ENCODE measurements at places on chromosomes 12 and 14.
A peak's percentile ranks its signal among the peaks of the same experiment; 100 is the strongest.

DNA sequence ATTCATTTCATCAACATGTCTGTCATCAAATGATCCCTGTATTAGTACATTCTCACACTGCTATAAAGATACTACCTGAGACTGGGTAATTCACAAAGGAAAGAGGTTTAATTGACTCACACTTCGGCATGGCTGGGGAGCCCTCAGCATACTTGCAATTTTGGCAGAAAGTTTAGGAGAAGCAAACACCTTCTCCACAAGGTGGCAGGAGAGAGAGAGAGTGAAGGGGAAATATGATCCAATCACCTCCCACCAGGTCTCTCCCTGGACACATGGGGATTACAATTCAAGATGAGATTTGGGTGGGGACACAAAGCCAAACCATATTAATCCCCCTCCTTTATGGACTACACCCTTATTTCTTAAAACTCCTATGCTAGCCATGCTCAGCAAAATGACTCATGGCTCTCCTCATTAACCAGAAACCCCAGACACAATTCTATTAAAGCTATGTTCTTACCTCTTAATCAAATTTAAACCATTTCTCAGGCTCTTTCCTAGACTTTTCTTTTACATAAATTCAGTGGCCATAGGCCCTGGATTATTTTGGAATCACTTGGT lies 932.3 kb downstream of the FLRT2 start:
- peak; percentile 18 for DNase-seq

DNA sequence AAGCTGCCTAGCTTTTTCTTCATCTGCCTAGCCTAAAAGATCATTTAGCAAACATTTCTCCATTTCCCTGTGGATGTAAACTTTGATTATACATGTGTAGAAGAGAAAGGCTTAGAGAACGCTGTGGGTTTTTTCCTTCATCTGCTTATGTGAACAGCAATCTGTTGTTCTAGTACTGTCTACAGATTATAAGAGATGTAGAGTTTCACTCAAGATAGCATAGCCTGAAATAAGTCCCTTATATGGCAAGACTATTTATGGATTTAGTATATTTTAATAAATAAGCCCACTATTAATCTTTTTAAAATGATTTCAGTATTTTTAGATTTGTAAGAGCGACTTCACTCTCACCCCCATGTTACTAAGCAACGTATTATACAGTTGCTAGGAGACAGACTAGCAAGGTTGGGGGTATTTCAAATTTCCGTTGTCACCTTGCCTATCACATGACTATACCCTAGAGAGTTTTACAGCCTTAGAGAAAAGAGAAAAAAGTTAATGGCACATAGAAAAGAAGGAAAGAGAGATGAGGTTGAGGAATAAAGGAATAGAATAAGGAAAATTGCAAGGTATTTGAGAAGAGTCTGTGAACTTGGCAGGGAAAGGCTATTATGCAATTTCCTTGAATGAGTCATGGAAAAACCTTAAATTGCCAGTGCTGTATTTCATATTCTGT lies 12.2 kb upstream of the TUBA1A start:
- peak; percentile 92 for DNase-seq

DNA sequence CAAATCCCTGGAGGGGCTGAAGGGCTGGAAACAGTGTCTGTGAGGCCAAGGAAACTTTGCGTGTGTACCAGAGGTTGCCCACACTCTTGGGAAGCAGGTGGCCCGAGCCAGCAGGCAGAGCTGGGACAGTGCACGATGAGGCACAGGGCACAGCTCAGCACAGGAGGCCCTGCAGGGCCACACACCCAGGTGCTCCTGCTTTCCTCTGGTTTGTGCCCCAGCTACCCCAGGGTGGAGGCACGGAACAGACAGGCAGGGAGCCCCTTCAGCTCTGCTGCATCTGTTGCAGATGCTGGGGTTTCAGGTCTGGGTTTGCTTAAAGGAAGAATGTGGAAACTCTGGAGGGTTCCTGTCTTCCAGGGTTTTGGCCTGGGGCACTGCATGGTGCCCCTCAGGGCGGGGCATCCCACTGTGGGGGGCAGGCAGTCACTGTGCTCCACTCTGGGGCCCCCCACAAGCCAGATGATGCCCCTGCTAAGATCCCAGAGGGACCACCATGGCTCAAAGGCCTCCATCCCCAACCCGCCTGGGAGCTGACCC lies 8.6 kb downstream of the TMEM179 start:
- DNase-seq, result no peak

DNA sequence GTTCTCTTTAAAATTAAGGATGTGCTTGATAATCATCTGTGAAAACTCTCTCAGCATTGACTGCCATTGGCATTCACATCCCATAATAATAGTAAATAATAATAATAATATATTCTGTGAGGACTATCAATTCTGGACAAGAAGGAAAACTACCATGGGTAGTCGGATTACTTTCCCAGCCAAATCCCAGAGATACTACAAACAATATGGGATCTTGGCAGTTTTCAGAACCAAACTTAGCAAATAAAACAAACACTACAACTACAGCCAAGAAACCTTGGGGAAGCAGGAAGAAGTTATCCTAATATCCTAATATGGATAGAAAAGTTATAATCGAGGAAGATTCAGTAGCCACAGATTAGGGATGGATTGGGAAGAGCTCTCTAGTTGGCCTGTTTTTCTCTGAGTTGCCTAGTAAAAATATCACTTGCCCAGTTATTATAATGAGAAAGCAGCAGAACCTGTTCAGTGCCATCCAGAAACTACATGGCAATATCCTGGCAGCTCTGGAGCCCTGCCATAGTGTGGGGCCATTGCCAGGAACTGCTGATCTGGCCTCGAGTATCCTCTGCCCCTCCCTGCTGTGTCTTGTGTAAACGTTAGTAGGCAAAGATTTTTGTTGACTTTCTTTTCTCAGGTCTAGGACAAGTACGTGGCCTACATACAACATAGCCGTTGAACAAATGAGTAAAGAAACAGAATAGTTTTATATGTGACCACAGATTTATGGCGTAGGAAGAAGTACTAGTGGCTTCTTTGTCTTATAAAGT lies 193.5 kb downstream of the SLC2A13 start:
- DNase-seq, result no peak

- no peak for DNase-seq
These were observed 478.3 kb upstream of the SOX5 start for GRCh38 chr12:24427776-24428175.

DNA sequence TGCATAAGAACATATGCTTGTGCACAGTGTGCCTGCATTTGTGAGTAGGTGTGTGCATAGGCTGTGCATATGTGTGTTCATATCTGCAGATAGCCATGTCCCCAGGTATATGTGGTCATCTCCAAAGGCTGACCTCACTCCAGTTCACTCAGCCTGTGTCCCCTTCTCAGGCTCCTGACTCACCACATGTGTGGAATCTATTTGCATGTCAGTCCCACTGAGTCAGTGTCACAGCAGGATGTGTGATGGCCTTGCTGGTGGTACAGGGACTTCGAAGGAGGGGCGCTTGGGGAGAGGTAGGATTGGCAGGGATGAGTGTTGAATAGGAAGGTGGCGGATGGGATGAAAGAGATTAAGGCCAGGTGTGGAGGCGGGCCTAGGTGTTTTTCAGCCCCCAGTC lies 35.5 kb downstream of the KRT80 start:
- no peak for DNase-seq

- DNase-seq, result no peak
These were observed 1005.5 kb downstream of the VRK1 start for GRCh38 chr14:97802430-97803373.

DNA sequence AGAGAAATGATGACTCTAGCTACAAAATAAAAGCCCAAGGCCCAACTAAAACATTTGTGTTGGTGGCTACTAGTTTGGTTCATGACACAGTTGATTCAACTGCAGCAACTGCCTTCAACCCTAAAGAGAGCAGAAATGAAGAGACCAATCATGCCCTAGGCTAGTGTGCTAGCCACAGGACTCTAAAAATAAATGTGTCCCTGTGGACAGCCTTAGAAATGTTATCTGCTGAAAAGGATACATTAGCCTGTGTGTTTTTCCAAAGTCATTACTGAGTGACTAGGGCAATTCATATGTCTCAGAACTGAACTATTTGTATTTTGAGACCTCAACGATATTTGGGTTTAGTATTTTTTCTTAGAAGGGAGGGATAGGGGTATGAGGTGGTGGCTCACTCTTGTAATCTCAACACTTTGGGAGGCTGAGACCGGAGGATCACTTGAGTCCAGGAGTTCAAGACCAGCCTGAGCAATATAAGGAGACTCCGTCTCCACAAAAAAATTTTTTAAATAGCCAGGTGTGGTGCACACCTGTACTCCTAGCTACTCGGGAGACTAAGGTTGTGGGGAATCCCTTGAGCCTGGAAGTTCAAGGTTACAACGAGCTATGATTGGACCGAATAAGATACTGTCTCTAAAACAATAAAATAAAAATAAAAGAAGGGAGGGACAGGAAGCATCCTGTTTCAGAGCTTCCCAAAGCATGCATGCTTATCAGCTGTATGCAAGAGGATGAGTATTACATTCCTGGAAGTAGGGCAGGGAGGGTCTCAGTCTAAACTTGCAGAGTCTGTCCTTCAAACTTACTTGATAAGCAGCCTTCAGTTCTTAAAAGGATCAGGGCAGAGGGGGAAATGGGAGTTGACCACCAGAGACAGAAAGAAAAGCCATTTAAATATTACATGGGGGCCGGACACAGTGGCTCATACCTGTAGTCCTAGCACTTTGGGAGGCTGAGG lies 29.6 kb upstream of the NAP1L1 start:
- no peak for DNase-seq

DNA sequence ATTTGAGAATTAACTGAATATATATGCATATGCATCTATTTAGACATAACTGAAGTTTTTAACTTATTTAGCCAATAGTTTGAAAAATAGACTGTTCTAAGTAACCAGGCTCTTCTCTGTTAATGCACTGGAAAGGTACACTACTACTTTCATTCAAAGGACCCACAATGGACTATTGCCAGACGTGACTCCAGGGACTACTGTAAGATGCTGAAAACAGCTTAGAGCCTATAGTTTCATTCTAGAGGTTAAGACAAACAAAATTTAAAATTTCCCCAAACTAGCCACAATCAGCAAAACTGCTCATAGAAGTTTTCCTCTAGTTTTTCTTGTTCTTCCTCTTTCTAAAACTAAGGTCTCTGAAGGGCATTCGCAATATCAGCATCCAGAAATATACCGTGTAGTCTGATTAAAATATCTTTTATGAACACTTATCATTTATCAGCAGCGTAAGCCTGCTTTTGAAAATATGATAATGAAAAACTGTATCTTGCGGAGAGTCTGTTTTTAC lies 10.4 kb downstream of the APPL2 start:
- DNase-seq, result no peak

- peak; percentile 74 for DNase-seq
These were observed 12.8 kb downstream of the LRCOL1 start for GRCh38 chr12:132597333-132598316.

DNA sequence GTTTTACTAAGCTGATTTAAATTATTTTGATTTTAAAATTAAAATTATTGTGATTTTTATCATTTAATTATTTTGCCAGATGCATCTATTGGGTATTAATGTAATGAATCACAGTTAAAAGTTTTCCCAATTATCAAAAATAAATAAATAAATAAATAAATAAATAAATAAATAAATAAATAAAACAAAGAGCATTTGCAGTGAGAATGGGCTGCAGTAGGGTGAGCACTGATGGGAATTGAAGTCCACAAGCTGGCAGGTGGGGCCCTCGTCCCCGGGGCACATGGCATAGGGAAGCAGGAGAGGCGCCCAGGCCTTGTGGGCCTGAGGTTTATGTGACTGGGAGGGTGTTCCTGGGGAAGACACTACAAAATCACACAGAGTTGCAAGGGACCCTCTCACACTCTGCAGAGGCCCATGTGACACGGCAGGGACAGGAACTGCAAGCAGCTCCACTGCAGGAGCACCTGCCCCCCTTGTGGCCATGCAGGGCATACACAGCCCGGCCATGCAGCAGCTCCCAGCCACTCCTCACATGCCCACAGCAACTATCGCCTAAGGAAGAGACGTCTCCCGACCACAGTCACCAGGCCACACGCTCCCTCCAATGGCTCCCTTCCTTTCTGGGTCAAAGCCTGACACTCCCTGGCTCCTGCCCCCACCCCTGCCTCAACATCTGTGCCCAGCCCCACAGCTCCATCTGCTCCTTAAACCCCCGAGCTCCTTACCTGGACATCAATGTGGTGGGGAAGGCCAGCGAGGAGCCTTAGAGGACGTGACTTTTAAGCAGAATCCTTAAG lies 256.3 kb upstream of the SFSWAP start:
- DNase-seq, result peak; percentile 18

DNA sequence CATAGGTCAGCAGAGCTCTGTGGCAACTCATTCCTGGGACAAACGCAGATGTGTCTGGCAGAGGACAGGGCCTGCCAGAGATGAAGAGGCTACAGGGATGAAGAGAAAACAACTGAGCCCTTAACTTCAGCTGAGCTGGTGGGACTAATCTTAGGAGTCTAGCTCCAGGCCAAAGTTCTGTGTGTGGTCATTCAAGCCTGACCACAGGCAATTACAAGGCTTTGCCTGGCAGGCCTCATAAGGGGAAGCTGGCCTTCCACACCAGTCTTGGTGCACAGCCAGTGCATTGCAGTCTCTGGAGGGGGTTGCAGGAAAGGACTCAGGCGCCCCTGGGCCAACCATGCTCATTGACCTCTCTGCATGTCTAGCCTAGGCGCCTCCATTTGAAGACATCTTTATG lies 127.6 kb upstream of the DAAM1 start:
- DNase-seq, result no peak

GRCh38 chr12:452667-453210 lies 7.0 kb upstream of the B4GALNT3 start:
- DNase-seq, result no peak

- no peak for DNase-seq
These were observed 4.4 kb upstream of the TNFAIP2 start for GRCh38 chr14:103118663-103119404.

DNA sequence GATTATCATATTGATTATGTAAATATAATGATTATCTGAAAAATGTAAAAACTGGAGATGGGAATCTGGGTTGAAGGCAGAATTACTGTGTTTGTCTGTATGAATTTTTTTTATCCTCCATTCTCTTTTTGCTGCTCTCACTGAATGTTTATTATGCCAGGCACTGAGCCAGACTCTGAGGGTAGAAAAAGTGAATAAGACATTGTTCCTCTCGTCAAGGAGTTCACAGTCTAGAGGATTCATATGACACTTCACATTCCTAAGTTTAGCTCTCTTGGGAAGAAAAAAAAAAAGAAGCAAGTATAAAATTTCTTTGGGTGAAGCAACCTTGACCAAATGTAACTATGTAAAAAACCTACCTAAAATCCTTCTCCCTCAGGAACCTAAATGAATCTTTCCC lies 120.9 kb upstream of the LMO3 start:
- peak; percentile 51 for DNase-seq

DNA sequence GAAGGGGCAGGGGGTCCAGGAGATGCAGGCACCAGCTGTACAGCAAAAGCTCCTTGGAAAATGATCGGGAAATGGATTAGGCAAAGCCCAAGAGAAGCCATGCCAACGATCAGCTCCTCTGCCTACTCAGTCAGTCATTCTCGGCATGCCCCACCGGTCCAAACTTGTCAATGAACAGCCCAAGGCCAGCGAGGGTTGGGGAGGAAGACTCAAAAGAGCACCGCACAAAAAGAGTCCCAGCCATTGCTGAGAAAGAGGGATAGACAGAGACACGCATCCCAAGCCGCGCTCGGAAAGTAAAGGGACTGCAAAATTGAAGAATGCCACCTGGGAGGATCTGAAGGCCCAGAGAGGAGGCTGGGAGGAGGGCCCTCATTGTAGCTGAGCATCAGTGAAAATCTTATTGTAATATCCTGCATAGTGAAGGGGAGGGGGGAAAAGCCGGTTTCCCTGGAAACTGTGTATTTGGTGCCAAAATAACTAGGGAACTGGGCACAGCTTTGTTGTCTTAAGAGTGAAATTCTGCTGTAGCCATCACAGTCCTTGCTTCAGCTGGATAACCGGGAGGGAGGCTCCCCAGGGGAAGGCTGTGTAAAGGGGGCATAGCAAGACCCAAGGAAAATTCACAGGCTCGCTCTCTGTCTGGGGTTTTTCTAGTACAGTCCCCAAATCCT lies 4.7 kb downstream of the KDM2B start:
- DNase-seq, result no peak
